ENCODE measurements at places on chromosomes 7 and 10.

DNA sequence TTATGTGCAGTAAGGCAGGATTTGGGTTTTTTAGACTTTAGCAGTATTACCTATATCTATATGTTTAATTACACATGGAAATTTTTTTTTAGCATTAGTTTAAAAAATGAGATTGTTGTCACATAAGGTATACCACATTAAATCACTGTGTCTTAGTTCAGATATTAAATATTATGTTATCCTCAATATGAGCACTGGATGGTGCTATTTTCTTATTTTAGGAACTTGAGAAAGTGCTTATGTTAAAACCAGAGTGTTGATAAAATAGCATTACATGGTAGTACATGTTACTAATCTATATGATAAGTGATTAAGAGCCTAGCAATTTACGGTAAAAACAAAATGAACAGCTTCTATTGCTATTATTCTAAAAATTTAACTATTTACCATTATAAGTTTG, 28.8 kb downstream of the MIOS start:
- DNase-seq, result no peak

GRCh38 chr10:88450201-88450600, 132.9 kb downstream of the RNLS start:
- DNase-seq, result no peak

GRCh38 chr10:18767981-18768380, 108.8 kb downstream of the ARL5B start:
- DNase-seq, result no peak

- no peak for DNase-seq
Observed at GRCh38 chr10:1392127-1392526, 335.9 kb downstream of the WDR37 start.

DNA sequence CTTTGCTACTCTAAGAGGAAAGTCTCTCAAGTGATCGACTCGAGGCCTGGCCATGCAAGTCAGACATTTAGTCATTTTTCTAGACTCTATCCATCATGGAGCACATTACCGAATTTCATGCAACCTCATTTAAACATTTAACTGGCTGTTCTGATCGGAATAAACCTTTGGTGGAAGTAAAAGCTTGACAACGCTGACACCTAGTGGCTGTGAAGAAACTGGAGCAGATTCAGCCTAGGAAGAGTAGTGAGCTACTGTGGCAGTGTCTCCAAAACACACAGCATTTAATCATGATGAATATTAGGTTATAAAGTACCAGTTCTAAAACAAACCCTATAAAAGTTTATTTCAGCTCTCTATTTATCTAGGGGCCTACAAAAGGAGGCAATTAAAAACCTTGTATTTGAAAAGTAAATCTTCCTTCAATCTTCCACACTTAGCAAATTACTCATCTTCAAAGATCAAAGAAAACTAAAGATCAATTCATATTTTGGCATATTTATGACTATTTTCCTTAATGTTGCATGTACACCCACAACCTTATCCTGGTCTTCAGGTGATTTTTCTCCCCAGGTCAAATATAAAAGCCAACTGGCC, 175.0 kb downstream of the CTNNA3 start:
- peak; percentile 8 for DNase-seq

GRCh38 chr7:105896407-105896911, 20.1 kb upstream of the ATXN7L1 start:
- DNase-seq, result no peak

- no peak for DNase-seq
Observed at GRCh38 chr7:105130048-105130447, 116.0 kb downstream of the KMT2E start.

- no peak for DNase-seq
Observed at GRCh38 chr7:30752979-30753378, 1.0 kb downstream of the INMT start.

DNA sequence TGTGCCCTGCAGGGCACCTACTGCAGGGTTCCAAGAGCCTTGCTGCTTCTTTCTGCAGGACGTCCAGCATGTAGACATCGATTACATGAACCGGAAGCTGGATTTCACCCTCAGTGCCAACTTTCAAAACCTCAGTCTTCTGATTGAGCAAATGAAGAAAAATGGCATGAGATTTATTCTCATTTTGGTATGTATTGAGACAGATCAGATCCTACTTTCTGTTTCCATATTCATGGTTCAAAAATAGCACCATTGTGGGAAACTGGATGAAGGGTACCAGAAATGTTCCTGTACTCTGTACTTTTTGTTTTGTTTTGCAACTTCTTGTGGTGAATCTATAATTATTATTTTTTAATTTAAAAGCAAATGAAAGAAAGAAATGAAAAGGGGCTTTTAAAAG, 64.1 kb downstream of the MGAM2 start:
- DNase-seq, result no peak

All from GM12864 (cell line).